ENCODE measurements at places on chromosomes 3 and 15.

- no peaks in the 10 kb centered on the region for H3K36me3 ChIP-seq
- DNase-seq = peak; percentile 38
- H3K27me3 ChIP-seq = no peaks in the 10 kb centered on the region
- H3K4me1 ChIP-seq = peaks cover 18% of the 10 kb centered on the region
- H3K27ac ChIP-seq = peak overlapping the region; percentile 94
- peak overlapping the region; percentile 49 for H3K4me3 ChIP-seq
Observed at GRCh38 chr15:52256366-52256765, 39.2 kb downstream of the MYO5C start.

DNA sequence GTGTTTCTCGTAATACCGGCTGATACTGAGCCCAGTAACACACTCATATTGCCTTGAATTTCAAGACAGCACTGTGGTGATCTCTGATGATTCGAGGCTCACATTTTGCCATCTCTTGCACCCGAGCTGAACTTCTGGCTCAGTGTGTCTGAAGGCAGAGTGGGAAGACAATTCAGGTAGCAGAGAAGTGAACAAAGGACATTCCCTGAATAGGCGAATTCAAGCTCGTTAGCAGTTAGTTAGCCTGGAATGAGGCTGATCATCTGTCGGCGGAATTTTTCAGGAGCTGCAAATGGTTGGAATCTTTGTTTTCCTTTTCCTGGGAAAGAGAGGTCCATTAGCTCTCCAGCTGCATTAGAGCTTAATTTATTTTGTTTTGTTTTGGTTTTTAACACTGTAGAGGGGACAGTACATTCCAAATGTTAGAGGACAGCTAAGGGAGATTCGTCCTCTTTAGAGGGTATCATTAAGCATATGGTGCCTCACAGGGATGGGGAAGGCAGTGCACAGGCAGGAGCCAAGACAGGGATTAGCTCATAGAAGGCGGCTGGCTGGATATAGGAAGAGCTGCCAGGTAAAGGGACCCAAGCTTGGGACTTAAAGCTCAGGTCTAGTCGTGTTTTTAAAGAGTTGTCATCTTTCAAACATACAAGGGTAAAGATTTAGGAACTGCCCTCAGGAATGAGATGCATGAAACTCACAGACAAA lies 119.7 kb upstream of the DLG1 start:
- peaks cover 29% of the 10 kb centered on the region for H3K27me3 ChIP-seq
- no peak overlapping the region for H3K27ac ChIP-seq
- peaks cover 3% of the 10 kb centered on the region for H3K4me1 ChIP-seq
- no peak for DNase-seq

- peaks cover 3% of the 10 kb centered on the region for H3K36me3 ChIP-seq
- H3K4me3 ChIP-seq = no peak overlapping the region
Observed at GRCh38 chr3:143775459-143775858, 72.8 kb downstream of the SLC9A9 start.

GRCh38 chr3:107488942-107489341 lies 33.8 kb upstream of the BBX start:
- peaks cover 11% of the 10 kb centered on the region for H3K27me3 ChIP-seq
- H3K27ac ChIP-seq = peak overlapping the region; percentile 10
- H3K4me1 ChIP-seq = no peaks in the 10 kb centered on the region
- H3K36me3 ChIP-seq = peaks cover 2% of the 10 kb centered on the region
- H3K4me3 ChIP-seq = no peak overlapping the region

GRCh38 chr3:148992027-148992634 lies 791 bp downstream of the GYG1 start:
- H3K4me1 ChIP-seq = peaks cover 20% of the 10 kb centered on the region
- H3K4me3 ChIP-seq = peak overlapping the region; percentile 90
- peak overlapping the region; percentile 90 for H3K27ac ChIP-seq
- H3K36me3 ChIP-seq = peaks cover 3% of the 10 kb centered on the region
- no peak for DNase-seq

DNA sequence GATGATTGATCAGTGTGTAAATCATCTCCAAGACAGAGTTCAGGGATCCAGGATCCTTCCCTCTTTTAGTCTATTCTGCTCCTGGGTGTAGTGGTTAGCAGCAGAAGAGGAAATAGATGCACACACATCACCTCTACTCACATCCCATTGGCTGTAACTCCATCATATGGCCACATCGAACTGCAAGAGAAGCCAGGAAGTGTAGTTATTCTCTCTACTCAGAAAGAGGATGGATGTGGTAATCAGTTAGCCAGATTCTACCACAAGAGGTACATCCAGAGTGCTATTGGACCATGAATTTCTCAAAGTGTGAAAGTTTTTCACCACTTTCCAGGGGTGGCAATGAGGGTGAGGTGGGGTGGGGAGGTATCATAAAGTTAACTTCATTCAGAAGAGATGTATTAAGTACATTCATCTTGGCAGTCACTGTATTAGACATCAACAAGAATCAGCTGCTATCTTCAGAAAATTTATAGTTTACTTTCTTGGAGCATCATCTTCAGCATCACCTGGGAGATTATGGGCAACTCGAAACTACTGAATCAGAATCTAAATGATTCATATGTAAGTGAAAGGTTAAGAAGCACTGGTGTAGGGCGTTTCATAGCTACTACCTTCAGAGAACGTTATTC lies 60.6 kb upstream of the GAP43 start:
- no peak overlapping the region for H3K4me3 ChIP-seq
- H3K27me3 ChIP-seq = peaks cover 29% of the 10 kb centered on the region
- peaks cover 6% of the 10 kb centered on the region for H3K4me1 ChIP-seq

DNA sequence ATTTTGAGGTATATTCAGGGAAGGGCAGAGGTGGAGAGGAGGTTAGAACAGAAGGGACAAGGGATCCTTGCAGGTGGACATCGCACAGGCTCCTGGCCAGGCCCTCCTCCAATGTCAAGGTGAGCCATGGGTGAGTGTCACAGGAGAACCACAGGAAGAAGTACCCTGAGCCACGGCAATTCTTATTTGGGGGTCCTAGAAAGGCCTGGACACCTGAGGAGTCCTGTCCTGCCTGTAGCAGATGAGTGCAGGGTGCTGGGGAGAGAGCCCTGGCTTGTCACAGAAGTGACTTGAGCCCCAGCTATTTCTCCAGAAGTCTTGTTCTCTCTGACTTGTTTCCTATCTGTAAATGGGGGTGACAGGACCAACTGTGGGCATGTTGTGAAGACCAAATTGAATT lies 4.3 kb downstream of the SLC6A20 start:
- no peak overlapping the region for H3K4me3 ChIP-seq
- H3K27me3 ChIP-seq = peaks cover 35% of the 10 kb centered on the region

DNA sequence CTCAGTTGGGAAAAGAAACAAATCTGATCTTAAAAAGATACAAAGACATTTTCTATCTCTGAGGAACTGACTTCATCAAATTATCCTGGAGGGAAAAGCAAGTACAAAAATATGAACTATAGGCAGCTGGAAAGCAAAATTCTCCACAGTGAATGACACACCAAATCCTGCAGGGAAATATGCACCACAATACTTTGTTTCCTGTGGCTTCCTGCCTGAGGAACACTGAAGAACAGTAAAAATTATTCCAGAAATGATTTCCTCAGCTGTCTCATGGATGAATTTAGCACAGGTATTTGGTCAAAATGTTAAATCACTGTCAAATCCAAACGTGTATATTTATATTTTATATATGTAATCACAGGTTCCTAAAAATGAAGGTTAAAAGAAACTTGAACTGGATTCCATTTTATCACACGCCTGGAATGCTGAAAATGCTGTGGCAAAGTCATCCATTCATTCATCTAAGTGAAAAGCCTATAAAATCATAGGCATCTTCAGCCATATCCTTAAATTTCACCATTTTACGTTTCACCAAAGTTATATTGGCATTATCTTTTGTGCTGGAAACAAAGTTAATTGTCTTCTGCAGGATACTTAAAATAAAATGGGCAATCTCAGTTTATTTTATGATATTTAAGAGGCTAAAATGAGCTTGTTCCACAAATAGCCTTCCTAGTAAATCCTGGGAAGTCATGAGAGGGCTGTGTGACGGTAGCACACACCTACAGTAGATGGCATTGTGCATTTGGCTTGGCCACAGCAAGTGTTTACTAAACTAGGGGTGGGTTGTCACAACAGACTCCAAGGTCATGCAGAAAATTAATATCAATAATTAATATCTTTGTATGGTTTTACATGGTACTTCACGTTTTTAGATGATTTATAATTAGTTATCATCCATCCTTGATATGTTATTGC lies 19.3 kb upstream of the TSC22D2 start:
- no peak overlapping the region for H3K27ac ChIP-seq
- no peaks in the 10 kb centered on the region for H3K27me3 ChIP-seq
- H3K4me3 ChIP-seq = no peak overlapping the region

DNA sequence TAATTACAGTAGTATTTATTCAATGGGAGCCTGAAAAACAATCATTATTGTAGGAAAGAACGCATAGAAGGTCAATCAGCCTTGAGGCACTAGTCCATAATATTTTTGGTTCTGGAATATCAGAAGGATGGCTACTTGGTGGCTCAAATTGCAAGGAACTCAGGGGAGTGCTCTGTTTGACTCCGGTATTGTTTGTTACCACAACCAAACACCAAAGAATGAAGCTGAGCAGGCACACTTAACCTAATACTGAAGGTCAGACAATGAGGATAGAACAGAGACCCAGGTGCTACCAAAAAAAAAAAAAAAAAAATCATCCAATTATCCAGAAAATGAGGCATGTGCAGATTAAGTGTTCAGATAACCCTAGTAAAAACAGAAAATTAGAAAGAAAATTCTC lies 11.1 kb upstream of the SATB1 start:
- H3K4me3 ChIP-seq = peak overlapping the region; percentile 78
- peaks cover 48% of the 10 kb centered on the region for H3K4me1 ChIP-seq

DNA sequence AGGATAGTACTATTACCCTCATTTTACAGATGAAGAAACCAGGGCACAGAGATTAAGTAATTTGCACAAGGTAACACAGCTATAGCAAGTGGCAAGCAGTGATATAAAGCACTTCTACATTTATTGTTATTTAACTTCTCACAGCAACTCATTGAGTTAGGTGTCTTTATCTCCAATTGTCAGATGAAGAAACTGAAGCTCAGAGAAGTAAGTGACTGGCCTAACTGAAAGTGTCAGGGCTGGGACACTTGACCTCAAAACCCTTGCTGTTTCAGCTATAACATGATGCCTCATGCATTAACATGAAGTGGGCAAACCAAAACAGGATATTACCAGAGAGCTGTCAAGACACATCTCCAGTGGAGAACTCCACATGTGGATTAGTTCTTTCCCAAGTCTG lies 65.8 kb upstream of the LEKR1 start:
- no peak for DNase-seq
- H3K27ac ChIP-seq = no peak overlapping the region
- H3K27me3 ChIP-seq = no peaks in the 10 kb centered on the region
- no peak overlapping the region for H3K4me3 ChIP-seq
- H3K36me3 ChIP-seq = no peaks in the 10 kb centered on the region

GRCh38 chr3:50481992-50482391 lies 21.4 kb downstream of the CACNA2D2 start:
- H3K4me1 ChIP-seq = peaks cover 9% of the 10 kb centered on the region
- peak overlapping the region; percentile 14 for H3K27ac ChIP-seq
- H3K27me3 ChIP-seq = no peaks in the 10 kb centered on the region
- H3K4me3 ChIP-seq = peak overlapping the region; percentile 19
- H3K36me3 ChIP-seq = no peaks in the 10 kb centered on the region
- no peak for DNase-seq

DNA sequence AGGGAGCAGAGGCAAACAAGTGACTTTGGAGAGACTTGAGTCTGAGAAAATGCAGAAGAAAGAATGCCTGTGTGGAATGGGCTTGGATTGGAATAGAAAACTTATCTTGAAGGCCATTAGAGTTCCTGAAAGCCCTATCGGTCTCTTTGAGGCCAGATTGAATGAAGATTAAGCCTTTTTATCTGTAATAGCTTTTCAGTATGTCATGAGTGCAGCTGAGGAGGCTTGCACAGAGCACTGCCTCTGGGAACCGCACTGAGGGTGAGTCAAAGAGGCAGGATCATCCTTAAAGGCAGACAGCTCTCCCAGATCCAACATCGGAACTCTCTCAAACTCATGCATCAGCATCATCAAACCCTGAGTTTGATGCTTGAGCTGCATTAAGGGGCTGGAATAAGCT lies 515.2 kb downstream of the NTRK3 start:
- peaks cover 5% of the 10 kb centered on the region for H3K4me1 ChIP-seq
- DNase-seq = no peak
- no peaks in the 10 kb centered on the region for H3K36me3 ChIP-seq
- no peak overlapping the region for H3K27ac ChIP-seq
- H3K4me3 ChIP-seq = no peak overlapping the region
- H3K27me3 ChIP-seq = peaks cover 14% of the 10 kb centered on the region

DNA sequence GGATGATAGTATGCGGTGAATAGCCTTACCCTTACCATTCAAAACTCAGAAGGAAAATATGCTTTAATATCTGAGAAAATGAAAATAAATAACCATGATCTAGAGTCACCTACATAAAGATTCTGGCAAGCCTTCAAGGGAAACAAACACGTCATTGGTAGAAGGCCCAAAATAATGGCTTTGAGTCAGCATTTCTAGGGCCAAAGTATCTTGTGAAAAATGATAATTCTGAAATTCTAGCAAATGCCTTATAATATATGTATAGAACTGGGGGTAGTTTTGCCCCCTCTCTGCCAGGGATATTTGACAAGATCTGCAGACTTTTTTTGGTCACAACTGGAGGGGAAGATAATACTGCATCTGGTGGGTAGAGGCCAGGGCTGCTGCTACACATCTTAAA lies 15.4 kb downstream of the PLSCR1 start:
- H3K27ac ChIP-seq = no peak overlapping the region
- H3K27me3 ChIP-seq = no peaks in the 10 kb centered on the region
- H3K4me3 ChIP-seq = no peak overlapping the region
- H3K36me3 ChIP-seq = peaks cover 7% of the 10 kb centered on the region
- DNase-seq = no peak
- H3K4me1 ChIP-seq = peaks cover 6% of the 10 kb centered on the region

DNA sequence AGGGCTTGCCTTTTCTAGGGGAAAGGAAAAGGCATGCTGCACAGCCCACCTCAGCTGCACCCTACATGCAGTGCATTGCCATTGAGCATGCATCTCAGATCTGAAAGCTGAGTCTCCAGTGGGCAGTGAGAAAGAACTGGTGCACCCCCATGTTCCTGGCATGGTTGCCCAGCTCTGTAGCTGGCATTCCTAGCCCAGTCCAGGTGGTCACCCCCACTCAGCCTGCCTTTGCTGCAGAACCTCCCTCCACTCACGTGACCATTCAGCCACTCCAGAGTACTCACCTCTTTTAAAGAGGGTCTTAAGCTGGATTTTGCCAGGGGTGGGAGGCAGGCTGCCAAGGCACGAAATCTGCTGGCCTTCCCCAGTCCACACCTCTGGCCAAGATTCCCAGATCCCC lies 208.6 kb upstream of the TOPAZ1 start:
- H3K4me3 ChIP-seq = no peak overlapping the region
- H3K27ac ChIP-seq = no peak overlapping the region
- H3K4me1 ChIP-seq = no peaks in the 10 kb centered on the region
- H3K36me3 ChIP-seq = no peaks in the 10 kb centered on the region
- DNase-seq = no peak
- peaks cover 67% of the 10 kb centered on the region for H3K27me3 ChIP-seq

GRCh38 chr15:87609474-87609873 lies 647.1 kb downstream of the NTRK3 start:
- no peak for DNase-seq
- no peak overlapping the region for H3K27ac ChIP-seq
- H3K27me3 ChIP-seq = peaks cover 15% of the 10 kb centered on the region
- no peaks in the 10 kb centered on the region for H3K4me1 ChIP-seq
- H3K4me3 ChIP-seq = no peak overlapping the region
- peaks cover 2% of the 10 kb centered on the region for H3K36me3 ChIP-seq

All from T-helper 17 cell (primary cell).